ENCODE measurements at places on chromosomes 6 and 20.

DNA sequence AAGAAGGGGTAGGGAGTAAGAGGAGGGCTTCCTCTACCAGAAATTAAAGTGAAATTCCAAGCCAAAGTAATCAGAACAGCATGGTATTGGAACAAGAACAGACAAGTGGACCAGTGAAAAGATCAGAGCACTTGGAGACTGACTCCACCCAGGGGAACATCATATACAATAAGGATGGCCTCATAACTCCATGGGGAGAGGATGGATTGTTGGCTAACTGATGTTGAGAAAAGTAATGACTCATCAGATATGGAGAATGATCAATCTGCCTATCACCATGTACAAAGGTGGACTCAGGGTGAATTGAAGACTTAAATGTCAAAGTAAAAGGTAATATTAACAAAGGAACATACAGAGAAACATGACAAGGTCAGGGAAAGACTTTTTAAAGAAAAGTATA is 12.8 kb downstream of the SLC22A3 start:
- DNase-seq: no peak

- DNase-seq: no peak
Observed at GRCh38 chr6:43020052-43020705, 1.2 kb upstream of the RRP36 start.

DNA sequence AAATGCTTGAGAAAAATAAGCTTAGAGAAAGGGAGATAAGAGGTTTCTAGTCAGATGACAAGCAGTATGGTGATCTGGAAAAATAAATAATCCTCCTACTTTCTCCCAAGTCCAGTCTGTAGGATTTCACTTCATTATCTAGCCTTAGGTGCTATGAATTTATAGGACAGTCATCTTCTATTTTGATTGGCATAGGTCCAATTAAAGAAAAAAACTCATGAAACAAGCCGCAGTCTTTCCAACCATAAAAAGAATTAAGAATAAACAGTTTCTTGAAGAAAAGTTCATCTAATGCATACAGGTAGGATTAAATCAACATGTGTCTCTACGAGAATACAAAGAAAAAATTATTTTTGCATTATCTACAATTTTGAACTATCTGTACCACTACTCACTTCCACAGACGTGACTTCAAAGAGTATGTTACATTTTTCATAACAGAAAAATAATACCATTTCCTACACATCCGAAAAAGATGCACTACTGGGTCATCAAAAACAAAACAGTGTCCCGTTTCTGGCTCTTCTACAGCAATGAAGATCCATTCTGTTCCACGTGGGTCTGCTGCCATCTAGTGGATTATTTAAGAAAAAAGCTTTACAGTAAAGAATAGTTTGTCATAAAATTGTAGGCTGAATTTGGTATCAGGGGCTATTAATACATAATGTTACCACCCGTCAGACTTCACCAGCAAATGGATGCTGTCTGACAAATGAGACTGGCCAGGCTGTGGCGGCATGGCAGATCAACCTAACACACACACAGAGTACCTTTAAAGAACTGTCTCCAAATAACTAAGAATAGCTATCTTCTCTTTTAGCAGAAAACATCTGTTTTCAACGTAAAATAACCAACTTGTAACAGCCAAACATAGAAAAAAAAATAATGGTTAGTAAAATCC is 28.9 kb downstream of the STX7 start:
- DNase-seq: peak; percentile 16

DNA sequence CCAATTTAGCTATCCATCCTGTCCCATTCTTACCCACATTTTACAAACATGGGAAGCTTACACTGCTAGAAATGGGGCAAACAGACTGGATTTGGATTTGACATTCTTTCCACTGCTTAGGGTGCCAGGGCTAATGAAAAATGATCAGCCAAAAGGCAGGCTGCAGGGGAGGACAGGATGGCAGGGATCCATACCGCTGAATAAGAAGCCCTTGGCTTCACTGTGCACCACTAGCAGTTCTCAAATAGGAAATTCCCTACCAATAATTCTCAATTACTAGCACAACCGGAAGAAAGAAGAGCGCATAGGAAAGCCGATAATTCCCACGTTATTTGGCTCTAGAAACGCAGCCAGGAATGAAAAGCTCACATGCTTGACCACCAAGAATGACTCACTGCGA is 73.1 kb downstream of the NDUFAF5 start:
- no peak for DNase-seq

DNA sequence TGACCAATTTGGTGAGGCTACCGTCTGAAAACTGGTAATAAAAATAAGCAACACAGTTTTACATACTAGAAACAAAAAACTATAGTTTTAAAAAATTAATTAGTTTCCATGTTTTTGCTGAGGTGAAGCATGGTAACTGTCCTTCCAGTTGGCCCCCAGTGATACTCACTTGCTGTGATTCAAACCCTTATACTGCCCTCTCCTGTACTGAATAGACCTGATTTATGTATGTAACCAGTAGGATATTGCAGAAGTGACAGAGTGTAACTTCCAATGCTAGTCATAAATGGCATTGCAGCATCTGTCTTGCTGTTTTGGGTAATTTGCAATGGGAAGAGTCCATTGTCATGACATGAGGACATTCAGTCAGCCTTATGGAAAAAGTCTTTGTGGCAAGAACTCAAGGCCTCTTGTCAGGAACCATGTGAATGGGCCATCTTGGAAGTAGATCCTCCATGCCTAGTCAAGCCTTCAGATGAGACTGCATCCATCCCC is 8.9 kb upstream of the CHD6 start:
- DNase-seq: no peak

DNA sequence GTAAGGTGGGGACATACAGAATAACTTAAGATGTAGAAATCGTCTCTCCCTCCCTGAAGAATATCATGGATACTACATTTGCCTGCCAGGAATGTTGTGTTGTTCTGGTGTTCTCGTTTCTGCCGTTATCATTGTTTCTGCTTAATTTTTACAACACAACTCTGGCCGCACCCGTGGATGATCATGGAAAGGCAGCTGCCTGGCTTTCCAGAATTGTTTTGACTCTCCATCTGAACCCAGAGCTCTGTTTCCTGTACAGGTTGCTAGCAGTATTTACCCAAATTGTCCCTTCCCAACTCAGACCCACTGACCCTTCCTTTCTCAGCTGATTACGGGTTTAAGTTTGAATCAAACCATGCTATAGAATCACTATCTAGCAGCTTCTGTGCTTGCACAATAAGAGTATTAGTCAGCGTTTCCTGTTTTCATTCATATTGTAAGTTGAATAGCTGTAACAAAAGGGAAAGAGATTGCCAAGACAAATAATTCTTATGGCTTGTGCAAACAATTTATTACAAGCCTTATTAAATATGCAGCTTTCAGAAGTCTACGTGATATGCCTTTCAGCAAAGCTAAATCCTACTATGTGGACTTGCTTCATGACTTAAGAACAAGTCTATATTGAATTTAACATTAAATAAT is 139.0 kb downstream of the MTHFD1L start:
- DNase-seq: peak; percentile 61

- peak; percentile 14 for DNase-seq
Observed at GRCh38 chr6:153947808-153948447, 91.1 kb upstream of the OPRM1 start.

DNA sequence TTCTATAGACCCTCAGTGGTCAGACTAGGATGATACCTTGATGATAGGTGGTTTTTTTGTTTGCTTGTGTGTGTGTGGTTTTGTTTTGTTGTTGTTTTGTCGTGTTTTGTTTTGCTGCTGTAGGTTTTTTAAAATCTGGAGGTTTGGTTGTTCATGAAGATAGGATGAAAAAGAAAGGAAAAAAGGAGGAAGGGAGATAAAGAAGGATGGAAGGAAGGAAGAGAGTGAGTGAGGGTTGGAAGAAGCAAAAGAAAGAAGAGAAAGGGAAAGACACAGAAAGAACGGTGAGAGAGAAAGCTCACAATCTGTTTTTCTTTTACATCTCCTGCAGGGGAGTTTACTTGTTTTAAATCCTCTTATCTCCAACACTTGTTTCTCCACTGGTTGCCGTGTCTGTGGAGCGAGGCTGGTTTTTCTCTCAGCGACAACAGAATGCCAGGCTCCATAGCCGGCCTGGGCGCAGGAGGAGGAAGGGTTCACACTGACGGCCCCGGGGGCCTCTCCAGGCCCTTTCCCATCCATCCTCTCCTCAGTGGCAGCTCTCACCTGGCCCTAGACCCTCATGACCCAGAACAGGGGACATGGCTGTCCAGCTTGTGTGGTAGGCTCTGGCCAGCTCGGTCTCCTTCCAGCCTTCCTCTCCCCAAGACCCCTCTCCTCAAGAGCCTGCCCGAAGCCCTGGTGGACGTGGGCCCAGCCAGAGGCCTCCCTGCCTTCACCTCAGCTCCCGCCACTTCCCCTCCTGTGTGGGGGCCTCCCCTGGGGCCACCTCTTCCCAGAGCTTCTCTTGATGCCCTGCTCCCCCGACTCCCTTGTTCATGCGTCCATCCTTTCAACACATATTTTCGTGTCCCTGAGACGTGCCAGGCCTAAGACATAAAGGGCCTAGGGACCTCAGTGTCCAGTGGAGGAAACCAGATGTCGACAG is 168.4 kb downstream of the VEGFA start:
- DNase-seq: no peak

DNA sequence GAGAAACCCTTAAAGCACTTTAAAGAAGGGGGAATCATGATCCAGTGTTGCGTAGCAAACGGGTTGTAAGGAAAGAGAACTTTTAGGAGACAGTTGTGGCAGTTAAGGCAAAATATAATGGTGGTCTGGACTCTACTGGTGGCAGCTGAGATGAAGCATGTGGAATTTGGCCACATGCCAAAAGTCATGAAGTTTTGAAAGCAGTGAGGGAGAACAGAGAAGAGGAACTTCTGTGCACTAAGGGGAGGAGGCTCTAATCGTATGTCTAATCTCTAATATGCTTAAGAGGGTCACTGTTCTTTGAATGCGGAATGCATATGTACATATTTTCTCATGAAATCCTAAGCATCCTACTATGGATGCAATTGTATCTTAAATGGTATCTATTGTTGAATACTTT is 91.5 kb downstream of the RIMS1 start:
- no peak for DNase-seq

GRCh38 chr6:91241946-91242613 is 655.2 kb upstream of the MAP3K7 start:
- DNase-seq: no peak

- no peak for DNase-seq
Observed at GRCh38 chr6:3795836-3796718, 44.6 kb upstream of the PXDC1 start.

DNA sequence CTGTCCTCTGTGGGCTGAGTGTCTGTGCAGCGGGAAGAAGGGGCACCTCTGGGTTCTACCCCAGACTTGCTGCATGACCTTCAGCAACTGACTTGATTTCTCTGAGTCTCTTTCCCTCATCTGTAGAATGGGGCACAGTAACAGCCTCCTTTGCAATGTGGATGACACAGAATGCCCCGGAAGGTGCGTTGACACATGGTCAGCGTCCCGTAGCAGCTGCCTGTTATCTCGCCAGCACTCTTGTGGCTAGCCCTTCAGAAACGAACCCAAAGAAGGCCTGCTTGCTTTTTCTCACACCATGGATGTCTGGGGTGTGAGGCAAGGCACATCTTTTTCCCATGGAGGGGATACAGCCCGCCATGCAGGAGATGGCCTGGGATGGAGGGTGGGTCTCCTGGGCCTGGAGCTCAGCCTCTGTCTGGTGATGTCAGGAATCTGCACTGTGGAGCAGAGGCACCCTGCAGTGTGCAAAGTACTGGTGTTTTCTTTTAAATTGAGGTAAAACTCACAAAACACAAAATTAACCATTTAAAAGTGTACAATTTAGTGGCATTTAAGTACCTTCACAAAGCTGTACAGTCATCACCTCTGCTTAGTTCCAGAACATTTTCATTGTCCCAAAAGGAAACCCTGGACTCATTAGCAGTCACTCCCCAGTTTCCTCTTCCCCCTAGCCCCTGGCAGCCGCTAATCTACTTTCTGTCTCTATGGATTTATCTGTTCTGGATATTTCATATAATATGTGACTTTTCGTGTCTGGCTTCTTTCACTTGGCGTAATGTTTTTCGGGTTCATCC is 59.8 kb upstream of the FAM83D start:
- no peak for DNase-seq

GRCh38 chr20:20856306-20856705 is 143.9 kb upstream of the RALGAPA2 start:
- DNase-seq: no peak

DNA sequence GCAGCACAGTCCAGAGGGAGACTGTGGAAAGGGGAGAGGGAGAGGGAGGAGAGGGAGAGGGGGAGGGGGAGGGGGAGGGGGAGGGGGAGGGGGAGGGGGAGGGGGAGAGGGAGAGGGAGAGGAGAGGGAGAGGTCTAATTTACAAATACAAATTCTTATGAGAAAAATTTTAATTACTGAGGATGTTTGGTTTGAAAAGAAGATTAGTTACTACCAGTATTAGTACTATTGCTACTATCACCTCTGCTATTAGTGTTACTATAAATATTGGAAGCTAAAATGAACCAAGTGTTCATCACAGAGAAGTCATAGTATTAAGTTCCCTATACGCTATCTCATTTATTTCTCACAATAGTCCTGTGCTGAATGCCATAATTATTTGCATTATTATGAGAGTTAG is 14.3 kb upstream of the TSBP1 start:
- DNase-seq: no peak

- no peak for DNase-seq
Observed at GRCh38 chr20:22719167-22719591, 134.8 kb upstream of the FOXA2 start.

- DNase-seq: no peak
Observed at GRCh38 chr6:35014341-35014740, 125.3 kb downstream of the ANKS1A start.

DNA sequence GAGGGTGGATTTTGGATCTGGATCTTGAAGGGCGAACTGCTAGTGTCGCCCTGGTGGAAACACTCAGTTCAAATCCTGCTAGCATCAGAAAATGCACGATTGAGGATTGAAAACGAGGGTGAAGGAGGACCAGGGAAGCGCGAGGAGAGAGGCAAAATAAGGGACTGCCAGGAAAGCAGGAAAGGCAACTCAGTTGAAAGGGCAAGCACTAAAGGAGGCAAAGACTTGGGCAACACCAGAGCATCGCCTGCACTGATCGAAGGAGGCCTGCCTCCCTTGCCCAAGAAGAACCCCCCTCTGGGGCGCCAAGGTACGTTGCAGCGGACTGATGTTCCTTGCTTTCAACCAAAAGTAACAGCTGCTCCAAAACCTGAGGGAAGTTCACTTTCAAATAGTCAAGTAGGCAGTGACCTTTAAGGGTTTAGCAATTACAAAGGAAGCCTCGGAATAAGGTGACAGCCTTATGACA is 308 bp upstream of the COL21A1 start:
- no peak for DNase-seq

- DNase-seq: no peak
Observed at GRCh38 chr6:107823047-107823557, 1.0 kb downstream of the SCML4 start.

GRCh38 chr6:38035478-38035877 is 216.0 kb downstream of the ZFAND3 start:
- no peak for DNase-seq

DNA sequence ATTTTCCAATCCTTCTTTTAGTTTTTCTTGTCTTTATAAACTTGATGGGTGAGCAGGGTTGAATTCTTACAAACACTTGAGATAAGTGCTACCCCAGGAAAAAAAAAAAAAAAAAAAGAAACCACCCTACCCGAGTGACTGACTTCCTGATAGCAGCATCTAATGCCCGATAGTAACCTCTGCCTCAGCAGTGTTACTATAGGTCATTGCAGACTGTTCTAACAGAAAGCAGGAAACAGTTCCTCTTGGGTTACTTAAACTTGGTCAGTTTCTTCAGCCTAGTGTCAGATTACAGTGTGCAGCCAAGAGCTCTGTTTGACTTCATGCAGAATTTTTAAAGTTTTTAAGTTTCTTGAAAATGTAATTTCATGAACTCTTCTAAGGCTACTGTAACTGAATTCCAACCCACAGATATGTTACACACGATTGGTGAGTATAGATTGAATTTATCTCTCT is 2.1 kb downstream of the MYLIP start:
- peak; percentile 15 for DNase-seq
